Ammon's horn (tissue), 1 donor: ENCODE measurements at places on chromosomes 2 and 18.

DNA sequence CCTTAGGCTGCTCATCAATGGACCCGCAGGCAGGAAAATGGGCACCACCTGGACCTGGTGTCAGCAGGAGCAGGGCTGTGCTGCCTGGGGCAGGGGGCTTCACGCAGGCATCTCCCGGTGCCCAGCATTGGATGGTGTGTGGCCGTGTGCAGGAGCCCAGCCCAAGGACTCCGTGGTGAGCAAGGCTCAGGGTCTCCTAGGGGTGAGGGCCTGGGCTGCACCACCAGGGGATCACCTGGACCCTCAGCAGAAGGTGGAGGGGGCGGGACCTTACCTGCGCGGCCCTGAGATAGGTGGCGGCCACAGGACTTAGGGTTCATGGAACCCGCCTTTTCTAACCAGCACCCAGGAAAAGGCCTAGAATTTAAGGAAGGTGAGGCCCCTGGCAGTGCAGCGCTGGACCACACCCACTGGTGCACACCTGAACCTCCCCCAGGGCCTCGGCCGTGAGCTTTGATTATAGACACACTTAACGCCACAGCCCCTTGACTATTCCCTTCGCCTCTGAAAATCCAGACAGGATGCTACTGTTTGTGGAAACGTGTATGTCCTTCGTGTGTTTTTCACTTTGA lies 89.0 kb downstream of the TMEM18 start:
- DNase-seq, result no peak

DNA sequence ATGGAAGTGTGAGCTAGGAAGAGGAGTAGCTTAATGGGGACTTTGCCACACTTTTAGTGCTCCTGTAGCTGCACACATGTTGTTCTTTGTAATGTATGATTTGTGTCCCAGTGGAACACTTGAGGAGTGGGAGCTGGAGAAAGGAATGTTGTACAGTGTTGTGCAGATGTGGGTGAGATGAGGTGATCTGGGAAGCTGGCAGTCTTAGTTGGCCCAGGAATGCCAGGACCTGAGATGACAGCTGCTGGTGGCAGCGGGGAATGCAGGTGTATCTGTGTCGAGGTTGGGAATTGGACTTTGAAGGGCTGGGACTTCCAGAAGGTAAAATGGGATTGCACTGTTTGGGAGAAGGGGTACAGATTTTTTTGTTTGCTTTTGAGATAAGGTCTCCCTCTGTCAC lies 23.6 kb downstream of the NEDD4L start:
- no peak for DNase-seq

- no peak for DNase-seq
These were observed 249.7 kb upstream of the OSR1 start for GRCh38 chr2:19607931-19608771.

DNA sequence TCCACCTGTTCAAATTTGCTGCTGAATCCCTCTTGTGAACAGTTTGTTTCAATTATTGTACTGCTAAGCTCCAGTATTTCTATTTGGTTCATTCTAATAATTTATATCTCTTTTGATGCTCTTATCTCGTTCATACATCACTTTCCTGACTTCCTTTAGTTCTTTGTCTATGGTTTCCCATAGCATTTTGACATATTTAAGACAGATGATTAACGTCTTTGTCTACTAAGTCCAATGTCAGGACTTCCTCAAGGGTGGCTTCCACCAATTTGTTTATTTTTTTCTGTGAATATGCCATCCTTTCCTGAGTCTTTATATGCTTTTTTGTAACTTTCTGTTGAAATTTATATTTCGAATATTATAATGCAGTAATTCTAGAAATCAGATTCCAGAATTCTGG lies 9.6 kb downstream of the PIGN start:
- no peak for DNase-seq

GRCh38 chr2:179817181-179817841 lies 44.1 kb downstream of the ZNF385B start:
- DNase-seq, result no peak

GRCh38 chr2:239298116-239298804 lies 102.6 kb downstream of the HDAC4 start:
- DNase-seq, result no peak

DNA sequence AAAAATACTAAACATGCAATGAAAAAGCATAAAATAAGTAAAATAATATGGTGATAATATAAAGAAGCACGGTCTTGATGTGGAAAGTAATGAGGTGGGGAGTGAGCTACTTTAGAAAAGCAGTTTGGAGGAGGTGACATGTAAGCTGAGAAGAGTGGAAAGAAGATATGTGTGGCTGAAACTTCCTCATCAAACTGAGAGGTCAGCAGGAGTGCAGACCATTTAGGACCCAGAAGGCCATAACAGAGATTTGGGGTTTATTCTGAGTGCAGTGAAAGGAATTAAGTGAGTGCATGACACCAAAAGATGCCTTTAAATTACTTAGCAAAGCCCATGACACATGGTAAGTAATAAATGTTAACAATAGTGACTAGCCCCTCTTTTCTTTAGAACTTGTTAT lies 24.4 kb upstream of the TMEM182 start:
- DNase-seq, result no peak

DNA sequence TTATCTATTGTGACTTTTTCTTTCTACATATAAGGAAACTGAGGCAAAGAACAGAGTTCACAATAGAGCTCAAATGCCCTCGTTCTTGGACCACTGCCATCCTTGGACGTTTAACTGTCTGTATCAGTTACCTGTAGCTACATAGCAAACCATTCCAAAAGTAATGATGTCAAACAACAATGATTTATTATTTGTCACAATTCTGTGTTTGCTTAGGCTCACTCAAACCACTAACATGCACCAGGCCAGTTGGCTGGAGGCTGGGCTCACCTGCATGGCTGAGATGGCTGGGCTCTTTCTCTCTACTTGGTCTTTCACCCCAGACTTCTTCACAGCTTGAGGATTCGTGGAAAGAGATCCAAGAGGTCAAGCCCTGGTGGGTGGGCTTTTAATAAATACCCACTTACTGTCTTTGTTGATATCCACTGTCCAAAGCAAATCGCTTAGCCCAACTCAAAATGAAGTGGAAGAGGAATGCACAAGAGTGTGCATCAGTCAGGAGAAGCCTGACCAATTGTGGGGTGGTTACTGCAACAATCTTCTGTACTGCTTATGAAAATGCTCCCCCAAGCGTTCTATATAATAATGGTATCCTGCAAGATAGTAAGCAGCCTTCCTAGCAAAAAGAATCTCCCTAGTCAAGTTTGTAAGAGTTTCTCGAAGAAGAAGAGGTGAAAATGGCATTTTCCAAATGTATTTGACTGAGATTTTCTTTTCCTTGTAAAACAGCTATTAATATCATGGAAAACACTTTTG lies 163.5 kb upstream of the NT5C1B start:
- DNase-seq, result no peak

DNA sequence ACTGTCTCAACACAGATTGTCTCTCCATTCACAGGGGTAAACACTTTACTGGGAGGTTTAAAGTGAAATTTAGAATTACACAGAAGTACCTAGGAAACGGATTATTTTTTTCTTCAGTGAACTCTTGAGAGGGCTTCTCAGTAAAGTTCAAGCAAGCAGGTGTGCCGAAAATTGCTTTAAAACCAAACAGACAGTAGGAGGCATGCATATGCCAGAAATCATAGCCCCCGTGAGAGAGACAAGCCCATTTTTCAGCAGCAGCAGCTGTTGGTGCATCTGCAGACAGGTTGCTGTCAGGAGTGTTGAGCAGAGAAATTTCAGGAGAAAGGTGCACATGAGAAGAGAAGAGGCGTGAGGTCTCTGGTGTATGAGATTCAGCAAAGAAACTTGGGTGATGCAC lies 2115.5 kb upstream of the CELF4 start:
- no peak for DNase-seq

GRCh38 chr2:129881786-129882396 lies 97.6 kb upstream of the RAB6C start:
- DNase-seq, result no peak

GRCh38 chr2:60297296-60298005 lies 256.0 kb downstream of the BCL11A start:
- no peak for DNase-seq

GRCh38 chr2:64591188-64591587 lies 62.5 kb downstream of the SERTAD2 start:
- no peak for DNase-seq

DNA sequence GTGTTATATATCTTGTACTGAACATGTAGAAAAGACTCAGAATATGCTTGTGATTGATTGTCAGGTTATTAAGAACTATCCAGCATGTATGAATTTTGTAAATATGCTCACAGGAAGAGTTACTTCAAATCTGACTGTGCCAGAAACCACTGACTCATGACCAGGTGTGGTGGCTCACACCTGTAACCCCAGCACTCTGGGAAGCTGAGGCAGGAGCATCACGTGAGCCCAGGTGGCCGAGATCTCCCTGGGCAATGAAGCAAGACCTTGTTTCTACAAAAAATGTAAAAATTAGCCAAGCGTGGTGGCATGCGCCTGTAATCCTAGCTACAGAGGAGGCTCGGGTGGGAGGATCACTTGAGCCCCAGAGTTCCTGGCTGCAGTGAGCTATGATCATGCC lies 126.6 kb downstream of the COMMD1 start:
- no peak for DNase-seq

GRCh38 chr18:78494204-78495085 lies 485.2 kb upstream of the SALL3 start:
- DNase-seq, result no peak

DNA sequence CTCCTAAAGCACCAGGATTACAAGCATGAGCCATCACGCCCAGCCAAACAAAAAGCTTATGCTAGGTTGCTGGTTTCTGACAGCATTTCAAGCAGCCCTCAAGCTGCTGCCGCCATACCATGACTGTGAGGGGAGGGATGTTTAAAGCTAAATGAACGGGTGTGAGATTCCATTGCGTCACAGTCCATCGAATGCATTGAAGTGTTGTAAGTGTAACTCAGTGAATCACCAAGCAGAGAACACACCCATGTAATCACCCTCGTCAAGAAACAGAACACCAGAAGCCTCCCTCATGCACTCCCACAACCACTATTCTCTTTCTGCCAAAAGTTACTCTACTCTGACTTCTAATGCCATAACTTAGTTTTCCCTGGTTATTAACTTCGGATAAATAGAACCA lies 32.8 kb upstream of the MC5R start:
- no peak for DNase-seq

GRCh38 chr2:86194751-86195054 lies 559 bp downstream of the IMMT start:
- peak; percentile 98 for DNase-seq

DNA sequence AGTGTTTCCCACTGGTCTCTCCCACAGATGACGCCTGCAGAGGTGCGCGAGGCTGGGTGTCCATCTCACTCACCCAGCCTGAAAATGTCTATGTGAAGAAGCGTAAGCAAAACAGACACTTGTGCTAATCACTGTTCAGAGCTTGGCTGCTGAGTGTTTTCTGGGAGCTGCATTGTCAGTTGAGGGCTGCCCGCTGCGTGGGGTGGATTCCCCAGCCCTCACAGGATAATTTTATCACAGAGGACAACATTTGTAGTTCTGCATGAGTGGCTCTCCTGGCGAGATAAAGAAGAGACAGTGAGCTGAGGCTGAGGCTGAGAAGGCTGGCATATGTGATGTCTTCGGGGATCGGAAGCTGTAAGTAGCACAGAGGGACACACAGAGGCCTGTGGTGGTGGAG lies 16.2 kb upstream of the CAPN13 start:
- DNase-seq, result peak; percentile 60

- DNase-seq, result no peak
These were observed 37.7 kb downstream of the ASB1 start for GRCh38 chr2:238464389-238464788.

- DNase-seq, result no peak
These were observed 16.5 kb downstream of the GPC1 start for GRCh38 chr2:240451791-240452461.

GRCh38 chr2:215918901-215919599 lies 94.3 kb downstream of the MREG start:
- DNase-seq, result no peak

DNA sequence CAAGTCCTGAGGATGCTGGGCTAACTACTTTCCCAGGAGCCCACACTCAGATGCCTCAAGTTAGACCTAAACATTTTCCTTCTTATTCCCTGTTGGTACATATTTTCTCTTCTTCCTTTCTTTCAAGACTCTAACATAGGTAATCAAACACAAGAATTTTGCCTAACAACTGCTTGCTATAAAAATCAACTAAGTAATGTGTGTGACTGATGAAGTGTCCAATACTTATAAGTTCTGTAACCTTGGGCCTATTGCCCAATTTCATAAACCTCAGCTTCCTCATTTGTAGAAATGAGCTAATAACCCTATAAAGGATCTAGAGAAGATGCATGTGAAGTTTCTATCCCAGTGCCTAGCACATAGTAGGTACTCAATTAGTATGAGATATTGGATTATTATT lies 31.6 kb upstream of the PIK3C3 start:
- DNase-seq, result no peak

DNA sequence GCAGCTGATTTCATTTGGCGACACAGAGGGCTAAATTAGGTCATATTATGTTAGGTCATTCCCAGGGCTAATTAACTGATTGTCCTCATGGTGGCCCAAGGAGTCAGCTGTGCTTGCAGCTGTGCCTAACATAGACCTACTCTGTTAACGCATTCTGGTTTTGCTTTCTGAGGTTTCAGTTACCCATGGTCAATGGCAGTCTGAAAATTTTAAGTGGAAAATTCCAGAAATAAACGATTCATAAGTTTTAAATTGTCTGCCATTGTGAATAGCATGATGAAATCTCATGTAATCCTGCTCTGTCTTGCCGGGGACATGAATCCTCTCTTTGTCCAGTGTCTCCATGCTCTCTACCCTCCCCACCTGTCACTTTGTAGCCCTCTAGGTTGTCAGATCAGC lies 168.7 kb downstream of the KCNS3 start:
- peak; percentile 54 for DNase-seq

- DNase-seq, result no peak
These were observed 13.5 kb downstream of the DPP4 start for GRCh38 chr2:162060532-162060931.

DNA sequence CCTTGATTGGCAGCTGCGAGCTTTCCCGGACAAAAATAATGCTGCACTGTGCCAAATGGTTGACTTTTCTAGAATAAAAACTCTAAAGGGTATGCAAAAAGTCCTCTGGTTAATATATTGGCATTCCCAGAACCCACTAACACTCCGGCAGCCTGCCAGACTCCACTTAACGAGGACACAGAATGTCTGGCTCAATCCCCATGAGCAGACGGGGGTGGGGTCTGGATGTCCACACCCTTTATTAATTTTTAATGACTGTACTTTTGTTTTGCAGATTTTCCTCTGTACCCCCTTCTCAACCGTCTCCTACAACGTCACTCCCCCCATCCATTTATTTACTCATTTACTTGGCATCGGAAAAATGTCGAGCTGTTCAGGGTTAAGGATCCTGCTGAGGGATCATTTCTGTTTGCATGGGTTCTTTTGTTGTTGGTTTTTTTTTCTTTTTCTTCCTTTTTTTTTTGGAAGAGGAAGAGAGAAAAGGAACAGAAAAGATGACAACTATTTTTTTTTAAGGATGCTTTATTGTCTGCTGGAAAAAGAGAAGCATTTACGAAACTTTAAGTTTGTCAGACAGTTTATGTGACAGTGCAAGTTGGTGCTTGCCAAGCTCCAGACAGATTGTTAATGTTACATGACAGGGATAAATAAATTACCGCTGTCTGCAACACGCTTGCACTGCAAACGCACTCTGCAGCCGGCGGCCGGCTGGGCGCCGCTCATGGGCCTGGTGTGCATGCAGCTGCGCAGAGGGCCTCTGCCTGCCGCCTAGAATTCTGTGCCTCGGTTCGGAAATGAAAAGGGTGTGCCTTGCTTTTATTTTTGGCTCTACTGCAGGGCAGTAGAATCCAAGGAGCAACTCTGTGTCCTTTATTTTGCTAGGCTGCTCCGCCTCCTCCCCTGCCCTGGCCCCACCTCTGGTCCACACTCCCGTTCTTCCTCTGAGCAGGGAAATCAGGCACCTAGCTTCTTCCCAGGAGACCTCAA lies 3.6 kb downstream of the LDLRAD4 start:
- DNase-seq, result peak; percentile 67
